Sigmoid colon (tissue), 7 donors: ENCODE measurements at places on chromosomes 4 and X.
A peak's percentile ranks its signal among the peaks of the same experiment; 100 is the strongest.

GRCh38 chr4:78325271-78326157, 226.1 kb upstream of the ANXA3 start:
- no peak for DNase-seq

DNA sequence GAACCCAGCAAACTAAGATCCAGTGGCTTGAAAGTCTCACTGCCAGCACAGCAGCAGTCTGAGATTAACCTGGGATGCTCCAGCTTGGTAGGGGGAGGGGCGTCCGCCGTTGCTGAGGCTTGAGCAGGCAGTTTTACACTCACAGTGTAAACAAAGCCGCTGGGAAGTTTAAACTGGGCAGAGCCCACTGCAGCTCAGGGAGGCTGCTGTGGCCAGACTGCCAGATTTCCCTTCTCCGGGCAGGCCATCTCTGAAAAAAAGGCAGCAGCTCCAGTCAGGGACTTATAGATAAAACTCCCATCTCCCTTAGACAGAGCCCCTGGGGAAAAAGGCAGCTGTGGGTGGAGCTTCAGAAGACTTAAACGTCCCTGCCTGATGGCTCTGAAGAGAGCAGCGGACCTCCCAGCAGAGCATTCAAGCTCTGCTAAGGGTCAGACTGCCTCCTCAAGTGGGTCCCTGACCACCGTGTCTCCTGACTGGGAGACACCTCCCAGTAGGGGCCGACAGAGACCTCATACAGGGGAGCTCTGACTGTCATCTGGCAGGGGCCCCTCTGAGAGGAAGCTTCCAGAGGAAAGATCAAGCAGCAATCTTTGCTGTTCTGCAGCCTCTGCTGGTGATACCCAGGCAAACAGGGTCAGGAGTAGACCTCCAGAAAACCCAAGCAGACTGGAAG, 45.1 kb upstream of the CDX4 start:
- DNase-seq, result no peak

DNA sequence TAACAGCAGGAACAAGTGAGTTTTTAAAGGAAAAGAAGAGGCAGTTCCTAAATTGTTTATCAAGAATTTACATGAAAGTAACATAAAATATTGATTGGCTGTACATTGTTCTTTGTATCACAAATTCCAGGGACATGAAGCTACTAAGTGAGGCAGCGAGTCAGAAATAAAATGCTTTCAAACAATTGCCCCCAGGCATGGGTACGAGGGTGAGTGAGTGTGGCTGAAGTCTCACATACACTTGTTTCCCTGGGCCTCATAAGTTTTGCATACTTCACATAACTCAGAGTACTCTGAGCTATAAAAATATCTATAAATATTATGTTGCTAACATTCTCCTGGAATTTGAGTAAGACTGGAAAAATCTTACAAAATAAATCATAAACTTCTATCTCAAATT, 511.6 kb upstream of the PRKX start:
- DNase-seq, result no peak

DNA sequence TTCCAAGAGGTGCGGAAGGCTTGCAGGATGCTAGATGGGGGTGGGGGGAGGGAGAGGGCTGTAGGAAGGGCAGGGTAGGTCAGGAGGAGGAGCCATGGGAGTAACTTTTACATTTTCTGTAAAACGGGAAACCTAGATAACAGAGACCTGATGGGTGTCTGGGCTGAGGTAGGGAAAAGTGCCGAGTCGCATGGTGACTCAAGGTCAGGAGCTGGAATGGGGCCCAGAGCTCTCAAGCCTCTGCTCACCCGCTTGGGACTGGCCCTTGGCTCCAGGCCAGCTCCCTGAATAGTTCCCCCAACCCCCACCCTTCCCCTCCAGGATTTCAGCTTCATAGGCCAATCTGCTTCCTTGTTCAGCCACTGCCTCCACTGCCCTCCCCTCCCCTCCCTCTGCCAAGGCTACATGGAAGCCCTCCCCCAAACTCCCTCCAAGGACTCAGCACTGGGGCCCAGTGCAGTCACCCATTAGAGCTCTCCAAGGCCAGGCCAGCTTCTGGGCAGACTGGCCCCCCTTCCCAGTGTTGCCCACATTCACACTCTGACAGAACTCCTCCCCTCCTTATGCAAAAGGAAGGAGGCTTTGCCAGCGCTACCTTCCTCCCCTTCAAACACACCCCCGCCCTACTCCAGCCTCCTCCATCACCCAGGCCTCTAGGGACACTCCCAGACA, 43.6 kb downstream of the TSC22D3 start:
- peak; percentile 97 for DNase-seq

DNA sequence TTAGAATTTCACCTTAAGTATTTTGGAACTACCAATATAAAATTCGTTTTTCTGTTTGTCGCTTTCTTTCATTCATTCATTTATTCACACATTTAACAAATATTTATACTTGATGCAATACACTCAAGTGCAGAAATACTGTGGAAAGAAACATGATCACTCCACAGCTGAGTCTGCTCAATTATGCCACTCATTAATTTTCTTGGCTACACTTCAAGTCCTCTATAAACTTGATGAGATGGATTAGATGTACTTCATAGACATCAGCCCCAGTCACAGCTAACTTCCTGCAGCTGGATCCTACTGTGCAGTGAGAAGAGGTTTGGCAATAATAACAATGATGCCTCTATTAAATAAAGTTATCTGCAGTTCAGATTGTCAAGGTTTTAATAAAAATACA, 208.1 kb downstream of the PDGFC start:
- DNase-seq, result no peak

DNA sequence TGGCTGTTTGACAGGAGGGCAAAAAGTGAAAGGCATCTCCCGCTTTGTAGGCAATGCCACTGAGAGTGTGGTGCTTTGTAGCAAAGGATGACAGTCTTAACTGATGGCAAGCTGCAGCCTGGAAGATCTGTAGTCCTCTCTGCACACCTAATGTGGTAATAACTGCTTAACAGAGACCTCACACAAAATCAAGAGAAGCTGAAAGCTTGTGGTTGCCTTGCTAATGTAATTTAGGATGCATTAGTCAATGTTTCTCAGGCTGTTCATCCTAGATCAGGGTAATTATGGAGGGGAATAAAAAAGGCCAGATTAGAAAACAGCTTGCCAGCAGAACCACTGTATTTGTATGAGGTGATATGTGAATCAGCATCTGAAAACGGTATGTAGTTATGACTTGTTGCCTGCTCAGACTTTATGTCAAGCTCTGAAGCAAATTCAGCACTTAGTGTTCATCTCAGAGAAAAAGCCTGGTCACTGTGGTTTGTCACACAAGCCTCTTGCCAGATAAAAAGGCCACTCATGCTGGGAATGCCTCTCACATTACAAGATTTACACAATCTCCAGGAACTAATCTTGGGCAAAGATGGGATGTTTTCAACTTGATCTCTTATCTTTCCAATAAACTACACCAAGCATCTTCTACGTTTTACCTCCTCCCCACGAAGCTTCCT, 130.8 kb downstream of the ENOX2 start:
- DNase-seq, result no peak

- no peak for DNase-seq
Observed at GRCh38 chr4:1982124-1983052, 26.4 kb downstream of the NELFA start.

- no peak for DNase-seq
Observed at GRCh38 chrX:121869876-121870477, 822.6 kb downstream of the GLUD2 start.

DNA sequence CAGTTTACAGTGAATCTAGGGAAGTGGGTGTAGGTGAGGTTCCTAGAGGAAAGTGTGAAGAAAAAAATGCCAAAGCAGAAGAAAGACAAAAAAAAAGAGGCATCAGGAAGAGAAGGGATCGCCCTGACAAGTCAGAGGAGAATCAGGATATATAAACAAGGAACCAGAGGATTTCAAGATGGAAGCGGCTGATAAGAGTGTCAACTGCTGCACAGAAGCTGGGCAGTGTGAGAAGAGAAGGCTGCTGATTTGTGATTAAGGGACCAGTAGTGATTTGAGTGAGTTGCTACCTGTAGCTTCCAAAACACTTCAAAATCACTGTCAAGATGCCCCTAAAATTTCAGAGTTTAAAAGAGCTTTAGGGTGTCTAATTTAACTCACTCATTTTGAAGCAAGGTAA, 258.2 kb downstream of the PPP3CA start:
- DNase-seq, result no peak

- DNase-seq, result no peak
Observed at GRCh38 chr4:39668887-39669286, 29.0 kb upstream of the UBE2K start.

- peak; percentile 95 for DNase-seq
Observed at GRCh38 chrX:136525738-136526606, 6.0 kb upstream of the VGLL1 start.

- no peak for DNase-seq
Observed at GRCh38 chrX:152814048-152814447, 16.5 kb downstream of the CETN2 start.

- DNase-seq, result no peak
Observed at GRCh38 chrX:46642145-46642544, 68.6 kb downstream of the CHST7 start.

DNA sequence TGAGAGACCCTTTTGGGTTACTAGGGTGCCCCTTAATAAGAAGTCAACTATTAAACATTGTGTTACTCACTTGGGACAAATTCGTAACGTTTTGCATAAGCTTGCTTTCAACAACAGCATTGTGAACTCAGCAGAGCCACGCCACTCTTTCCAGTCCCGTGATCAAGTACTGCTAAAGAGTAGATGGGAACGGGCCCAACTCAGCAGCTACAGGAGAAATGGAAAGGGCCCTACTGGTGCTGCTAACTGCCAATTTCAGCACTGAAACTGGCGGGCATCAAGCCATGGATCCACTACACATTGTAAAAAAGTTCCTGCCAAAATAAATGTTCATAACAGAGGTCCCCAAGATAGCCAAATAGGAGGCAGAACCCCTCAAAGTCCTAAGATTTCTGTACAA, 19.0 kb upstream of the DHX15 start:
- DNase-seq, result no peak

GRCh38 chr4:13968723-13969122, 341.2 kb upstream of the BOD1L1 start:
- no peak for DNase-seq

- no peak for DNase-seq
Observed at GRCh38 chr4:83362492-83363329, 28.1 kb upstream of the HPSE start.

- DNase-seq, result no peak
Observed at GRCh38 chr4:120773641-120774040, 148.9 kb downstream of the PRDM5 start.

DNA sequence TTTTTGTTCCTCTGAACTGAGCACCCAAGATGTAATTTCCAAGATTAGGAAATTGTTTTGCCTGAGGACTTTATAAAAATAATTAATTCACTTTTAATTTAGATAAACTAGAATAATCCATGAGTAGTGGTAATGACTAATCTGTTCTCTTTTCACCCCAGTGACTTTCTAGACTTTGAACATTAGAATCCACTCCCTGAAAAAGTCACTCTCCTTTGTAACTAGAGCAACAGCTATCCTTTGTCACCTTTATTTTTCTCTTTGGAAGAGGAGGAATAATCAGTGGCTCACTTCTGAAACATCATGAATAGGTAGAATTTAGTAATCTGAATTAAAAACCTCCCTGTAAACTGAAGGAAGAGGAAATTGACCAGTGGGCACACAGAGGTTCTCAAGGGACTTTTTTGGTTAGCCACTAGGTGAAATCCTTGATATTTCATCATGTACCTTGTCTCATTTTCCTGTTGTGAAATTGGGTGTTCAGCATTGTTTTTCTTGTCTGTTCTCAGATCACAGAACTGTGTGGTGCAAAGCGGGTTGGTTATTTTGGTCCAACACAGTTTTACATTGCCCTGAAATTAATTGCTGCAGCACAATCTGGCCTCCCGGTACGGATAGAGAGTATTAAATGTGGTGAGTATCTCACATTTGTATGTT, 59.4 kb downstream of the REPS2 start:
- no peak for DNase-seq

DNA sequence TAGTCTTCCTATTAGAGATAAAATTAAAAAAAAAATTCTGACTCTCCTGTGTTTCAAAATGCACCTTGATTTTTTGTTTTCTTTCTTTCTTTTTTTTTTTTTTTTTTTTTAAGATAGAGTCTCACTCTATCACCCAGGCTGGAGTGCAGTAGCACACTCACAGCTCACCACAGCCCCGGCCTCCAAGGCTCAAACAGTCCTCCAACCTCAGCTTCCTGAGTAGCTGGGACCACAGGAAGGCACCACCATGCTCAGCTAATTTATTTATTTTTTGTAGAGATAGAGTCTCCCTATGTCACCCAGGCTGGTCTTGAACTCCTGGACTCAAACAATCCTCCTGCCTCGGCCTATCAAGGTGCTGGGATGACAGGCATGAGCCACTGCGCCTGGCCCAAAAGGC, 41.1 kb upstream of the TMEM184C start:
- no peak for DNase-seq

- DNase-seq, result no peak
Observed at GRCh38 chr4:106358899-106359298, 9.7 kb downstream of the GIMD1 start.
